ENCODE measurements at places on chromosomes 1 and 21.

- ATAC-seq = no peak
Observed at GRCh38 chr1:121417325-121417923, 232.6 kb downstream of the SRGAP2C start.

DNA sequence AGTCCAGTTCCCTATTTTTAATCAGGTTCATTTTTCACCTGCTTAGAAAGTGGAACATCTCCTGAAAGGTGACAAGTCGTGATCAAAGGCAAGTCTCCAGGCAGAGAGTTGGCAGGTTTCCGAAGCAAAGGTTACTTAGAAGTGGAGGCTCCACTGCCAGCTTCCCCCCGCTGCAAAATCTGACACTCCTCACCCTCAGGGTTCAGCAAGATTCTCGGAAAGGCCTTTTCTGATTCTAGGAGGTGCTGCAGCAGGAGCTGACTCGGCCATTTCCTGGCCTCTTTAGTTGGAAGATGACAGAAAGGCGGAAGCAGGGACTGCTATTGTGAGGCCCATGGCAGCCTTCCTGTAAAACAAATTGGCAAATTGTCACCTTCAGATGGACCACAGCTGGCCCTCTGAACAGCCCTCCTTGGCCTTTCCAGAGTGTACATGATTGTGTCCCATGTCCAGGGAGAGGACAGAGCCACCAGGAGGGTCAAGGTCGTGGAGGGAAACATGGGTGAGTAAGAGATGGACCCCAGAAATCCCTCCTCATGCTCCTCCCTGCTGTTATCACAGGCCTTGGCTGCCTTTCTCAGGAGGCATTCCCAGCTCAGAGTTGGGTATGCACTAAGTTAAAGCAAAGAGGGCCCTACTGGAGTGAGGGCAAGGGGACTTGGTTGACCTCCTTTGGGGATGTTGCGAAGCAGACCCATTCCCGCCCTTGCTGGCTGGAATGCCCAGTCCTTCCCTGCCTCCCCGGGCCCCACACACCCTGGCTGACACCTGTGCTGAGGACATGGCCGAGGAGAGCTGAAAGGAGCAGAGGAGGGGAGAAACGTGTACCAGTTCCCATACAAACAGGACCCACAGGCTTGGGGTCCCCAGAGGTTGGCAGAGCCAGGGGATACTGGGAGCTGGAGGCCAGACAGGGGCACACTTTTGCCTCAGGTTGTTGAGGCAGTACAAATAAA, 115.5 kb upstream of the IRF2BP2 start:
- no peak for ATAC-seq

GRCh38 chr1:46137916-46138315, 5.5 kb upstream of the PIK3R3 start:
- ATAC-seq = no peak

- ATAC-seq = no peak
Observed at GRCh38 chr1:230191079-230191804, 124.2 kb downstream of the GALNT2 start.

DNA sequence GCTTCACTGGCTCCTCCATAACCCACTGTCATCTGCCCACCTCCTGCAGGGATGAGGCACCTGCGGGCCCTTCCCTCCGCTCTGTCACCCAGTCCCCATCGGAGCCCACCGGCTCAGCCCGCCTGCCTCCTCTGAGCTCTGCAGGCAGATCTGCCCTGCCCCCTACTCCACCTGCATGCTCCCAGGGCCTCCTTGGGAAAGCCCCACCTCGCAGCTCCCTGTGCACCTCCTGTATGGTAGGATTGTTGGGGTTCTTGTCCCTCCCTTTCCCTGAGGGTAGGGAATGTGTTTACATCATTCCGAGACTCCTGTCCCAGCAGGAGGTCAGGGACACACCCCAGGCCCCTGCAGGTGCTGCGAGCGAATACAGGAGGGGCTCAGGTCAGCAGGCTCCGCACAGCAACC, 50.5 kb downstream of the SIK1 start:
- ATAC-seq = no peak

- no peak for ATAC-seq
Observed at GRCh38 chr1:207097871-207098324, 6.1 kb upstream of the C4BPA start.

- ATAC-seq = peak; percentile 35
Observed at GRCh38 chr1:89545264-89546038, 20.8 kb downstream of the LRRC8B start.

DNA sequence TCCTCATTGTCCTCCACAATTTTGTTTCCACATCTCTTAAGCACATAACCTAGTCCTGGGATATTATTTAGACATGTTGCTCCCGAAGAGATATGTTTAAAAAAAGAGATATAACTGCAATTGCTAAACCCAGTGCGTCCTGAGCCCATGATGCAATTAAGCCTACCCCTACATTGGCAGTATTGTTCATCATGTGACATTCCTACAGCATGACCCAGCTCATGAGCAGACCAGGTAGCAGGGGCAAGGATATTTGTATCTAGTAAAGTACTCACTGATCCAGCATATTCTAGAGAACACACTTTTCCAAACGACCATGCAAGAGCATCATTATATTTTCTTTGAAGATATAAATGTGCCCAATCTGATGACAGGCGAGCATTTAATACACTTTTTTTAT, 1.2 kb downstream of the ADAM30 start:
- ATAC-seq = no peak

DNA sequence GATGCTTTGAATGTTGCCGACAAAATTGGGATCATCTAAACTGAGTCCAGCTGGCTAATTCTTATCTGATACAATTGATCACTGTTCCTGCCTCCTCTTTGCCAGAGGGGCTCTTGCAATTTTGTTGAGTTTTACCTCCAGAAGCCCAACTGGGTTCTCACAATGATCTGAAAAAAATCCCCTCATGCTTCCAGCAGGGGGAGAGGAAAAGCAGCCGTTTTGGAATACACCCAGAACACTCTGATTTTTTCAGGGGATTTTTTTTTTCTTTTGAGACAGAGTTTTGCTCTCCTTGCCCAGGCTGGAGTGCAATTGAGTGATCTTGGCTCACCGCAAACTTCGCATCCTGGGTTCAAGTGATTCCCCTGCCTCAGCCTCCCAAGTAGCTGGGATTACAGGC, 13.9 kb upstream of the RERE start:
- peak; percentile 48 for ATAC-seq

- ATAC-seq = peak; percentile 33
Observed at GRCh38 chr1:32291145-32291707, 657 bp upstream of the HDAC1 start.

- ATAC-seq = no peak
Observed at GRCh38 chr1:28246427-28246832, 10.5 kb downstream of the ATP5IF1 start.

DNA sequence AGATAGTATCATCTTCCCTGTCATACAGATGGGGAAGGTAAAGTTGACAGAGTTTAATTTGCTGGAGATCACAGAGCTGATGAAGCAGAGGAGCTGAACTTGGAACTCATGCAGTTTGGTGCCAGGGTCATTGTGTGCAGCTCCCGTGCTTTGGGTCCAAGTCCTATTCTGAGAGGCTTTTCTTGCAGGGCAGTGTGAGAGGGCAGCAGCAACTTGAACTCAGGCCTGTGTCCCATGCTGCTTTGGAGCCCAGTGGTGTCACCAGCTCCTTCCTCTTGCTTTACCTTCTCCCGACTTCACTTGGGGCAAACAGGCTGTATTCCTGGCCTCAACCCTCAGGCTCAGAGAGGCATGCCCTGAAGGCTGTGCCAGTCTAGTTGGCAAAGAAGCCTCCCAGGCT, 24.7 kb downstream of the INAVA start:
- no peak for ATAC-seq

GRCh38 chr1:82179131-82179530, 378.4 kb downstream of the ADGRL2 start:
- no peak for ATAC-seq

DNA sequence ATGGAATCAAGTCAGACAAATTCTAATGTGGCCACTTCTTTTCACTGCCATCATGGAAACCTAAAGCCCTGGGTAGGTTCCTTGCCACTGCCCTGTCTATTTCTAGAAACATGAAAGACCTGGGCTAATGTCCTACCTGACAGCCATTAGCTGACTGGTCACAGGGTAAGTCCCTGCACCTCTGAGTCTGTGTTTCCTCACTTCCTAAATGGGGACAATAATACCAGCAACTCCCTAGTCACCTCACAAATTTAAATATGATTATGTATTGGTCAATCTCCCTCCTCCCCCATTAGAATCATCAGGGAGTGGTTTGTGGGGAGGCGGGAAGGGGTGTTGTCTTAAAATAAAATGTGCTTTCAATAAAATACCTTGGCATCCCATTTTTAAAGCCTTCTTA, 2.2 kb downstream of the CREG1 start:
- no peak for ATAC-seq

GRCh38 chr1:150389650-150390049, 25.7 kb downstream of the RPRD2 start:
- ATAC-seq = no peak

- no peak for ATAC-seq
Observed at GRCh38 chr1:207801819-207802218, 50.0 kb downstream of the CD46 start.

GRCh38 chr1:115230281-115230680, 107.8 kb downstream of the NGF start:
- ATAC-seq = no peak

DNA sequence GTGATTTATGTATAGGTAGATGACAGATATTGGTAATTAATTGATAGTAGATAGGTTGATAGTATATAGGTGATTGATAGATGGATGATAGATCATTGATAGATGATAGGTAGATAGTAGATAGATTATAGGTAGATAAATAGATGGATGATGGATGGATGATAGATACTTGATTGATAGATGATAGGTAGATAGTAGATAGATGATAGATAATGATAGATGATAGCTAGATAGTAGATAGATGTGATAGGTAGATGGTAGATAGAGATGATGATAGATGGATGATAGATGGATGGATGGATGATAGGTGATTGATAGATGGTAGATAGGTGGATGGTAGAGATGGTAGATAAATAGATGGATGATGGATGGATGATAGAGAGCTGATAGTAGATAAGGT, 62.0 kb upstream of the SAMD11 start:
- no peak for ATAC-seq
